ENCODE measurements at places on chromosomes 12 and 14. TPM values are rescaled to one million over a fixed set of nuclear protein-coding genes. Genes with fewer than 3 reads are reported as not detected.

The PPM1H gene
- total RNA-seq, result 9.3 TPM

The ZDHHC22 gene
- total RNA-seq, result not detected

The NID2 gene
- total RNA-seq, result 22.1 TPM

The PSEN1 gene
- total RNA-seq, result 51.6 TPM

The GLIPR1L1 gene
- not detected for total RNA-seq

The MMP17 gene
- 1.9 TPM for total RNA-seq

The EPYC gene
- not detected for total RNA-seq

The ALDH6A1 gene
- 33.6 TPM for total RNA-seq

The OTOGL gene
- total RNA-seq, result 0.62 TPM

The A2ML1 gene
- 0.06 TPM for total RNA-seq

The MYL2 gene
- total RNA-seq, result 0.99 TPM

The ANKRD33 gene
- total RNA-seq, result not detected

The AREL1 gene
- 35.7 TPM for total RNA-seq

The PLEKHG7 gene
- total RNA-seq, result not detected

The PCNX1 gene
- 72.8 TPM for total RNA-seq

GRCh38 chr14:72946491-72946890, 20.2 kb downstream of the DCAF4 start:
- DNase-seq, result no peak

GRCh38 chr12:95944108-95944704, 1.1 kb downstream of the AMDHD1 start:
- no peak for DNase-seq

- no peak for DNase-seq
Measured at GRCh38 chr12:90211017-90211416, 502.4 kb upstream of the ATP2B1 start.

GRCh38 chr14:24052656-24053547, 1.1 kb downstream of the CARMIL3 start:
- peak; percentile 68 for DNase-seq

- DNase-seq, result no peak
Measured at GRCh38 chr12:64714551-64714968, 44.6 kb downstream of the GNS start.

DNA sequence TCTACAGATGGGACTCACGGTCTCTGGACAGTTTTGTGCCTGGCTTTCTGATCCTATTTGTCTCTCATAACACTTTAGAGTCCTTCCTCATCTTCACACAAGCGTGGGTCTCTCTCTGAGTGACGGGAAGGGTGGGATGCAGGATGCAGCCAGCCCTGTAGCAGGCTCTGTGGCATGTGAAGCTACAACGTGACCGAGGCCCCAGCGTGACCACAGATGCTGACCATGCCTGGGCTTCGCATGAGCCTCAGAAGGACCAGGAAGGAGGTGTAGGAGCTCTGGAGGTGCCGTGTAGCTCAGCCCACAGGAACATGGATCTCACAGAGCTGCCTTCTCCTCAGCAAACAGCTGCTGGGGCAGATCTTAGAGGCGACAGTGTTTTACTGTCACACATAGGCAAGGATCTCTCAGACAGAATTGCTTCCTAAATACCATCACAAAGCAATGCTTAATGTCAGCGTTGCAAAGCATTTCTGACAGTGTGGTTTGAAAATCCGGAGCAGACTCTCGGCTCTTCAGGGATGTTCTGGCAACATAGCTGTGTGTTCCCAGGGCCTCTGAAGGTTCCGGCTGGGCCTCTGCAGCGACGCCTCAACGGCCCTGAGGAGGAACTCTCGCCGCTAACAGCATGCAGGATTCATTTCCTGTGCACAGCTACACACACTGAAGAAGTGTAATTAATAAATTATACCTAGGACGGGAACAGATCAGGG, 21.9 kb downstream of the ANKLE2 start:
- DNase-seq, result peak; percentile 14

GRCh38 chr12:31089072-31089471, 15.4 kb downstream of the DDX11 start:
- DNase-seq, result no peak

GRCh38 chr12:10388624-10389413, 1.0 kb downstream of the KLRK1 start:
- no peak for DNase-seq

- DNase-seq, result no peak
Measured at GRCh38 chr12:49482095-49483051, 56.5 kb upstream of the KCNH3 start.

- DNase-seq, result peak; percentile 20
Measured at GRCh38 chr12:2666846-2667245, 127.9 kb upstream of the FKBP4 start.

DNA sequence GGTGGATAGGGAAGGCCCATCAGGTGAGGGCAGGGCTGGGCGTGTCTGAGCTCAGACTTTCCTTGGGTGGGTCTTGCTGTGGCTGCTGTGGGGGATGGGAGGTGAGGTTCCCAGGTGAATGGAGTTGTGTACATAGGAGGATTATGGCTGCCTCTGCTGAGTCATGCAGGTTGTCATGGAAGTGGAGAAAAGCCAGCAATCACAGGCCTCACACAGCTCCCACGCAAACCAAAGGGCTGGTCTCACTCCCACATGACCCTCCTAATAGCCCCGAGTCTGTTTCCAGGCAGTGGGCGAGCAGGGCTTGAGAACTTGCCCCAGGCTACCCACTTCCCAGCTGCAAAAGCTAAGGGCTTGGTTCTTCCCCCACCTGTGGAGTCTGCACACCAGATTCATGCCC, 149.5 kb downstream of the IPO8 start:
- no peak for DNase-seq

GRCh38 chr14:60184146-60184904, 19.1 kb upstream of the DHRS7 start:
- DNase-seq, result no peak

DNA sequence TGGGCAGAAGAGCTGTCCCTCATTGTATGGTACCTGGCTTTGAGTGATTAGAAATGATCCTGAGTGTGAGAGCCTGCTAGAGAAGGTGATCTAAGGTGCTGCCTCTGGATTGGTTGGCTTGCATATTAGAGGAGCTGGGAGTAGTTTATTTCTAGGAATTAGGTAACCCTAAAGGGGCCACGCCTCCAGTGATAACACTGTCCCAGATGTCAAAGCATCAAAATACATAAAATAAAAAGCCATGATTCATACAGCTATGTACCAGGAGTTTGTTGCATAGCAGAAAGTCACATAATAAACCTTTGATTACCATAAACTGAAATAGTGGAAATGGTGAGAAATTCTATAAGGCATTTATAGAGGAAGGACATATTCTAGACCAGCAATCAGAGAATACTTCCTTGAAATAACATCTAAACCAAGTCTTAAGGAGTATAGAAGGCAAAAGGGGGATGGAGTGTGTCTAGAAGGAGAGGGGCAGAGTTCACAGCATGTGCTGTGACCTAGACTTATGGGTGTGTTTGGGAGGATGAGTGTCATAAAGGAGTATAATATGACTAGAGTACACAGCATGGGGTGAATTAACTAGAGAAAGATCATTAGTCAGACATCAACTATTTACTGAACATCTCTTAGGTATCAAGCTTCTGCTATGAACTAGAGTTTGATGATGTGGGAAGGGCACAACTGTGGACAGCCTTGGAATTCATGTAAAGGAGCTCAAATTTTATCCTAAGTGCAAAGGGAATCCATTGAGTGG, 686.4 kb downstream of the GALC start:
- DNase-seq, result no peak

DNA sequence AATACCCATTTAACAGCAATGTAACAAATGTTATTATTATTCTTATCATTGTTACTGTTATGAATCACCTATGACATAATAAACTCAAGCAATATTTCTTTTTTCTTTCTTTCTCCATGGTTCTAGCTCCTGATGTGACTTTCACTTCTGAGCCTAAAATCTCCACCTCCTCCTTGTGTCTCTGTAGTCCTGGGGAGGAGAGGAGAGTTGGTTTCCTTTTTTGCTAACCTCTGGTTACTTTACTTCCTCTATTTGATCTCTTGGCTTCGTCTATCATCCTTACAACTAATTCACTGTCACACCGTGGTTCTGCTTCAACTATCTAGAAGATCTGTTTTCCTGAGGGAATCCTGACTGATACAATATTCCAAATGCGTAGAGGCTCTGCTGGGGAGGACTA, 456.6 kb downstream of the VRK1 start:
- DNase-seq, result no peak

- DNase-seq, result no peak
Measured at GRCh38 chr14:101234999-101235334, 326.3 kb upstream of the DIO3 start.

GRCh38 chr14:61444215-61444768, 122.9 kb downstream of the PRKCH start:
- DNase-seq, result no peak

GRCh38 chr14:88248606-88249005, 74.5 kb downstream of the KCNK10 start:
- no peak for DNase-seq

- no peak for DNase-seq
Measured at GRCh38 chr12:71135812-71136176, 22.0 kb downstream of the TSPAN8 start.

- DNase-seq, result no peak
Measured at GRCh38 chr12:81417056-81417455, 339.2 kb downstream of the ACSS3 start.

- no peak for DNase-seq
Measured at GRCh38 chr12:130353081-130353480, 15.4 kb downstream of the PIWIL1 start.

DNA sequence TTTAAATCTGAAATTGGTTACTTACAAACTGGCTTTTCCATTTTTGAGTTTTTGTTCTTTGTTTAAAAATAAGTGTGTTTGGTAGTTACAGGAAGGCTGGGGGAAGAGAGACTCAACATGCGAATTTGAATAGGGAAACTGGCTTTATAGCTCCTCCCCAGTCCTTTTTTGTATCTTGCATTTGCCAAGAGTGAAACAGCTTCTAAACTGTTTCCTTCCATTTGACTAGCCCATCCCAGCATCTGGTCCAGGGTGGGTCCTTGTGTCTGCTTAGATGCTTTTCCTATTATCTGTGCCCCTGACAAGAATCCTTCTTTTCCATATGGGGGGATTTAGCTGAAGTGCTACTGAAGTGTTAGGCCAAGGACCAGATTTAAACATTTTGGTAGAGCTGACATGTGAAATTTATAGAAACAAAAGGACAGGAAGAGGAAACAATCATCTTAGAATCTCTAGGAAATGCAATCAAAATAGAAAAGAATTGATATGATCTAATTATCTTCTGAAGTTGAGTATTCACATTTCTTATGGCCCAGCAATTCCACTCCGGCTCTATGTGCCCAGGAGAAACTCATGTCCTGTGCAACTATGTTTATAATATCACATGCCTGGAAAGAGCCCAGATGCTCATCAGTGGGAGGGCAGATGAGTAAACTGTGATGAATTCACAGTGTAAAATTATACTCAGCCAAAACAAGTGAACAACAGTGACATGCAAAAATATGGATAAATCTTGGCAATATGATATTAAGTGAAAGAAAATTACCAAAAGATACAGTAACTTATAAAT, 7.4 kb downstream of the SMOC1 start:
- no peak for DNase-seq
